Right hindlimb (tissue), 1 donor: ENCODE measurements at places on chromosomes 12 and 14.

DNA sequence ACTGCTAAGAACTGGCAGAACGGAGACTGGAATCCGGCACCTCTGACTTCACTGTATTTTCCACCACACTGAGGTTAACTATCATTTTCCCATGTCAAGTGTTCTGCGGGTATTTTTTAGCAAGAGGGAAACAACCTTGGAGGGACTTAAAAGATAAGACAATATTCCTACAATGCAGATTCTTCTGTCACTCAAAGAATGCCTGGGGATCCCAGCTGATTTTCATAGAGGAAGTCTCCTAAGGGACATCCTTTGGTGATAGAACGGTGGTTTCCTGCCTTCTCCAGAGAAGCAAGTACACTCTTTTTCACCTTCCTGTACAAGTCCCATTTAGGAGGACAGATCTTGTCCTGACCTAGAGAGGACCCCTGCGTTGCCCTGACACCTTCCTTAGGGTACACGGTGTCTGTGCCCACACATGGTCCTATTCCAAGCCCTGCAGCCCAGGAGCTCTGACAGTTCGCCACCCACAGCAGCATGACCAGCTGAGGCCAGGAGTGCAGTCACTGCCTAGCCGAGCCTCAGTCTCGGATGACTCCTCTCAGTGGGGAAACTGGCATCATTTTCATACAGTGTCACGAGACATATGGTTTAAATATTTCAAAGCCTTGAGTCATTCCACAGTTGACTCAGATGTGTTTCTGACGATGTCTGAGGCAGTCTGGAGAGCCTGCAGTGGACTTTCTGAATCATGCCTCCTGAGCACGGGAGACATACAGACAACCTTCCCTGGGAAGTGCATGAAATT lies 181.3 kb upstream of the FKBP4 start:
- DNase-seq = no peak

DNA sequence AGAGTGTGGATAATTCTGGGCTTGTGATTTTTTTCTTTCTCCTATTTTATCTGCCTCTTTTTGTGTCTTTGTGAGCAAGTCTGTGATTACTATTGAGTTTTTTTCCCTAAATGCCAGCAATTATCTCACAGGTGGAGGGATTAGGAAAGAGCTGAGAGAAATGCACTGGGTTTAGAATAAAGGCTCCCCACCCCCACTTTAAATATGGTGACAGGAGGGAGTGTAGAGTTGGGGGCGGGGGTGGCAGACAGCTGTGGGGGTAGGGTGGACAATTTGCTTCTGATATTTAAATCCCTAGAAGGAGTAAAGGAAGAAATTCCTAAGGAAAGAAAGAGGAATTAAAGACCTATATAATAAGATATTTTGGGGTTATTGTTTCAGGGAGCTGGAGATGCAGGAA lies 145.9 kb downstream of the NRXN3 start:
- DNase-seq = no peak

GRCh38 chr12:59874781-59875180 lies 279.0 kb downstream of the SLC16A7 start:
- no peak for DNase-seq

- DNase-seq = no peak
Observed at GRCh38 chr12:127235761-127236160, 1031.2 kb upstream of the TMEM132C start.

- DNase-seq = no peak
Observed at GRCh38 chr14:95614349-95614748, 71.9 kb upstream of the TCL1B start.
